ENCODE measurements at places on chromosomes 7 and 10.

DNA sequence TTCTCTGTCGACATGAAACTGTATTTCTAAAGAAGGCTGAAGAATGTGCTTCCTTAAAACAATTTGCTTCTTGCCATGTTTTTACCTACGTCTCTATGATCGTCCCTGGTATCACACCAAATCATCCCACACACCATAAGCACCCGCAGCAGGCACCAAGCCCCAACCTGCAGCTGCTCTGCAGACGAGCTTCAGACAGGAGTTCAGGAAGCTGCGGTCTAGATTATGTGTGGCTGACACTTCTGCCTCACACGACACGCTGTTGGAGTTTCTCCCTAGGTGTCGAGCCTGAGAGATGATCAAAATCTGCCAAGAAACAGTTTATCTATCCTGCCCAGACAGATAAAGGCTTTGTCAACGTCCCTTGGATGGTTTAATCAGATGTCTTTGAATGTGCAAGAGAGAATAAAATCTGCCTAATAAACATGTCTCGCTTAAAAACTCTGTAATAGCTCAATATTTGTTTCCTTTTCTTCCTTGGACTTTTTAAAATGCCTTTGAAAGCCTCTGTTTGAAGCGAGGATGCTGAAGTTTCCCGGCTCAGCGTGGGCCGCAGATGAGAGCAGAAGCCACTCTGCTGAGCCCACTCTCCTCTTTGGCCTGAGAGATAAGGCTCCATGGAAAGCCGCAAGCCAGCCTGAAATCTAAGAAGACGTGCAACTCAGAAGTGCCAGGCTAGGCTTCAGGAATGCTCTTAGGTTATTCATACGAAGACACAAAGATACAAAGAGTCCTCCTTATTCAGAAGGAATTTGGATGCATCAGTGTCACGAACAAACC lies 158.3 kb upstream of the PFKP start:
- DNase-seq = peak; percentile 15

DNA sequence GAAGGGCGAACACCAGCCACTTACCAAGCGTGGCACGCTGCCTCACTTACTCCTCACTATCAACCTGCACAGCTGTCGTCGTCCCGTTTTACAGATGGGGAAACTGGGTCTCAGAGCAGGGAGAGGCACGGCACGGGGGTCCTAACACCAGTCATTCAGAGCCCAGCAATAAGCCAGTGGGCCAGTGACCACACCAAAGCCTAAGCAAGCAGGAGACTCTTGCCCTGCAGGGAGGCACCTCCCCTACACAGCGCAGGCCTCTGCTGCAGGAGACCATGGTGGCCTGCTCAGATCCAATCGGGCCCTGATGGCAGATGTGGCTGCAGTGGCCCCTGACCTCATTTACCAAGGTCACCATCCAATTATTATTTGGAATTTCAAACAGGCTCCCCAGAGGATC lies 4.8 kb downstream of the SLIT1 start:
- DNase-seq = no peak

DNA sequence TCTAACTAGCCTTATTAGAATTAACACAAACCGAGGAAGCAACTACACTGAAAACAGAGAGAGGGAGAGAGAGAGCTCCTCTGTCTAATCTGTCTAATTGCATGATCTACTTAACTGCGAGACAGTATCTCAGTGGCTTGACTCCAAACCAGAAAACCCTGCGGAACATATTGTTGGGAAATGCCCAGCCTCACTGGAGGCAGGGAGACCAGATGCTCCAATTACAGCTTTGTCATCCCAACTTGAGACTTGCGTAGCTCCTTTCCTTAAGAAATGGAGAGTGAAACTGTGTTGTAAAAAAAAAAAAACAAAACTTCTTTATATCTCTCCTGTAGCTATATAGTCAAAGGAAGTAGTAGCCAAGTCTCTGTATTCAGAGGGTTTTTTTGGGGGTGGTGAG lies 52.0 kb upstream of the ZNRF2 start:
- no peak for DNase-seq

DNA sequence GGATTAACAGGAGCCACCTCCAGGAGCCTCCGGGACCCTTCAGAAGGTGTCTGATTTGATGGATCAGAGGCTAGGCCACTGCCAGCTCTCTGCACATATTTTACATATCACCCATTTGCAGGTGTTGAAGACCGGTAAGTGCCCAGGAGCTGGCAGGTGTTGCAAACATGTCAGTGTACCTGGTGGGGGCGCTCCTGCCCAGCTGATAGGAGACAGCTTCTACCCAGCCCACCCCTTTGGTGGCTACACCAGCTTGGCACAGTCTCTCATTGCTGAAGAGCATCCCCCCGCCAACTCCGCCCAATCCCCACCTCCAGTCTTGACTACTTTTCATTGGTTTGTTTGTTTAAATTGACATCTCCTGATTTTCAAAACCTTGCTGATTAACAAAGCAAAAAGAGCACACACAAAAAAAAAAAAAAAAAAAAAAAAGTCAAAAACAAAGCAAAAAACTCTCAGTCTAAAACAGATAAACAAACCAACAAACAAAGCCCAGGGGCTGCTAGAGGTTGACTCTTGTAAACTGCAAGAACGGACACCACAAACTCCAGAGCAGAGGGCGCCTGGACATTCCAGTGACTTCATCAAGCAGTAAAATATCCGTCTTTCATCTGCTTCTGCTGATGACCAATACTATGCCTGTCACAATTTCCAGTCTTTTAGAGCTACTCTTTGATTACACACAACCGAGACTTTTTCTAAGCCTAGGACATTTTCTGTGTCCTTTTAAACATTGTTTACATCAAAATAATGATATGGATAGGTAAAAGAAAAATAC lies 275.3 kb downstream of the NRG3 start:
- no peak for DNase-seq

DNA sequence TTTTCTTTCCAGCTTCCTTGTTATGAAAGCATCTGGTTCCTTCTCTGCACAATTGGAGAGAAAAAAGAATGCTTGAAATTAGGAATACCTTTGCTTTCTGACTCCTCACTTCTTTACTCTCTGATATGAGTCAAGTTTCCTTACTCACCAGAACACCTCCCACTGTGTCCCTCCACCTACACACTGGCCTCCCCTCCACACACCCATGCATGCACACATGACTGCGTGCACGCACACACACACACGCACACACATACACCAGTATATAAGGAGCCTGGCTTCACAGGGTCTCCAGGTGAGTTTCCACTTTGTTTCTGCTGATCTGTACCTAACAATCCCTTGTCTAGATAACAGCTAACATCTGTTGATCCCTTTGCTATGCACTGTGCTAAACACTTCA lies 11.4 kb upstream of the PTER start:
- no peak for DNase-seq

DNA sequence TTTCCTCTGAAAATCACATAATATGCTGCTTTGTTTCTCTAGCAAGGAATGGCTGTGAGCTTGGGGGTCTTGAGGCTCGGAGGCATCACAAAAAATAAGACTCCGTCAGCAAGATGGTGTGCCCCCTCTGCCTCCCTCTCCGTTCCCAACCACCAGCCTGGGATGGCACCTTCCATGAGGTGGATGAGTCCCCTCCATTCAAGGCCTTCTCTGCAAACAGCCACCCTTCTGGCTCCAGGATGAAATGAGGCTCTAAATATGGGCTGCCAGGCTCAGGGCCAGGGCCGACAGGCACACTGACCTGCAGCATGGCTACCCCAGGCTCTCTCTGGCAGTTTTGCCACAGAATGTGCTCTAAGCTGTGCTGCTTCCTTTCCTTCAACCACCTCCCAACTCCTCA lies 521.5 kb downstream of the PTPRN2 start:
- no peak for DNase-seq

- DNase-seq = no peak
Observed at GRCh38 chr7:106099539-106099938, 12.6 kb downstream of the SYPL1 start.

GRCh38 chr7:132991615-132992587 lies 90.0 kb downstream of the CHCHD3 start:
- DNase-seq = no peak

DNA sequence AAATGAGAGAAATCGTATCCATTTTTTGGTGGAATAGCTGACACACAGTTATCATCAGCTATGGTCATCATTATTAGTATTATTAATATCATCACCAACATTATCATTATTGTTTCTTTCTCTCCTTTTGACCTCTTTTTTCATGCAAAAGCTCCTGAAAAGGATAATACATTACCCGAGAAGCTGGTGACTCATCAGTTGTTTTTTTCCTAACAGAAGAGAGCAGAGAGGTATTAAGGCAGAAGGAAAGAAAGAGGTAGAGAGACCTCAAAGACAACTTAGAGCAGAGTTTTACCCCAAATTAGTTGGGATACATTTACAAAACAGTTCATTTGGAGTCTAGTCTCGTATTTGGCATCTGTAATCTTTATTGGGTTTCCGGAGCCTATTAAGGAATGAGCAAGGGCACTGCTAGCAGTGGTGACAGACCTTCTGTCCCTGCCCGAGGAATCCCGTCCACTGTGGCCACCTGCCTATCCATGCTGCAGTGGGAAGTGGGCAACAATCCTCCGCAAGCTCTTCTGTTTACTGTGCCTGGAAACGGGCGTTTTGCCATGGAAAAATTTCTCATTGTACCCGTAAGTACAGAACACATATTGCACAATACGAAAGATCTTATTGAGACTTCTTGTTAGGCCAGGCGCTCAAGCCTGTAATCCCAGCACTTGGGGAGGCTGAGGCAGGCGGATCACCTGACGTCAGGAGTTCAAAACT lies 170.0 kb upstream of the MKLN1 start:
- no peak for DNase-seq

DNA sequence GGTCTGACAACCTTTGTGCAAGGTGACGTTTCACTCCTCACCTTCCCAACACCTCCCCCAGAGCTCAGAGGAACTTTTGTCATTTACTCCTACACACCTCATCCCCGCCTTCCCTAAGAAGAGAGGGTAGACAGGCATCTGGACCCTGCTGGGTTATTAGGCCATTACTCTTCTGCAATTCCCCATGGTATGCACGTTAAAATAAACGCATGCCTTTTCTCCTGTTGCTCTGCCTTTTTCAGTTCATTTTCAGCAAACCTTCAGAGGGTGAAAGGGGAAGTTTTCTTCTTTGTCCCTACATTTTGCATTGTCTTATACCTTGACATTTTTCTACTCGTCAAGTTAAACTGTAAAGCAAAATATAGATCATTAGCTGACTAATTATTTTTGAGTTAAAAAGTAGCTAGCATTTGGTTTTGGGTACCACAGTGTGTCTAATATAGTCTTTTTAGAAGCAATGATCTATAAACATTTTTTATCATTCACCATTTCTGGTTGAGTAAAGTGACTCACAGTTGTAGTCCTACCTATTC lies 10.5 kb upstream of the EDRF1 start:
- DNase-seq = no peak

GRCh38 chr7:142231716-142232115 lies 26.1 kb downstream of the PRSS58 start:
- DNase-seq = peak; percentile 2
